Aorta (tissue), 5 donors: ENCODE measurements at places on chromosomes 7 and 10. TPM values are rescaled to one million over a fixed set of nuclear protein-coding genes. Genes with fewer than 3 reads are reported as not detected.

DNA sequence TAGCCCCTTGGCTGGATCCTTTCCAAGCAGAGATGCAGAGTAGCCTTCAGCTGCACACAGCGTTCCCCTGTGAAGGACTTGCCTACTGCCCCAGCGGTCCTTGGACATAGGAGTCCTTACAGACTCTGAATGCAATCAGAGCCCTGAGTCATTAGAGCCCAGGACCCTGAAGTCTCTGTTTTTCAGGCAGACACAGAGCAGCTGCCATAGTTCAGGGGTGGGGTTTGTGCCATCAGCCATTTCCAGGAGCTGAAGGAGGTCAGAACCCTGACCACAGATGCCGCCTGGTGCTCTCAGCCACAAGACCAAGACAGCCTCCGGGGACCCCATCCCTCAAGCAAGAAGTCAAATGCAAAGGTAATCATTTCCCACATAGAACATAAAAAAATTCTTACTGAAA is 32.8 kb upstream of the WDFY4 start:
- DNase-seq = no peak

DNA sequence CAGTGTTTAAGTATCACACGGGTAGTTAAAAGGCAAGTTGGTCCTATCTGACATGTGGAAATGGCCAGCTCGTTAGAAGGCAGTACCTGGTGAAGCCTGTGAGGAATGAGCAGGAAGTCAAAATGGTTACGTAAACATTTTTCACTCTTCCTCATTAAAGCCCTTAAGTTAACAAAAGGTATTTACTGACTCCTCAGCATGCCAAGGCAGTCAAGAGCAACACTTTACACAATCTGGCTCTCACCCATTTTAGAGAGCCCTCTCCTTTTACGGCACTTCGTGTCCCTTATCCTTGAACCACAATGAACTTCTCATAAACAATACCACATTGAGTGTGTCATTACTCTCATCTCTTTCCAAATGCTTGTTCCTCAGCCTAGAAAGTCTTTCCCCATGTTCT is 11.0 kb upstream of the RSBN1L start:
- DNase-seq = no peak

- no peak for DNase-seq
Observed at GRCh38 chr10:21144047-21144446, 246.9 kb upstream of the NEBL start.

GRCh38 chr7:53397911-53398310 is 362.5 kb downstream of the POM121L12 start:
- DNase-seq = no peak

GRCh38 chr10:44982496-44982895 is 3.9 kb upstream of the DEPP1 start:
- DNase-seq = no peak

DNA sequence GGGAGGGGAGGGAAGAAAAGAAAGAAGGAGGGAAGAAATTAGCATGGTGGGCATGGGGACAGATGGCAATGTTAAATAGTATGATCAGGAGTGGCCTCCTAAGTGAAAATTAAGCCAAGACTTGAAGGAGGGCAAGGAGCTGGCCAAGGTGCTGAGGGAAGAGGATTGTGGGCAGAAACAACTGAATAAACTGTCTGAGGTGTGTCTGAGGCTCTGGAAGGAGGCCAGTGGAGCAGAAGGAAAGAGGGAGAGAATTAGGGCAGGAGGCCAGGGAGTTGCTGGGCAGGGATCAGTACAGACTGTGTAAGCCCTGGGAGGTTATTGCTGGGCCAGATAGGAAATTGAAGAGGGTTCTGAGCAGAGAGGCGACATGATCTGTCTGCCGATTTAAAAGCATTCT is 40.6 kb upstream of the VKORC1L1 start:
- DNase-seq = no peak

GRCh38 chr7:151838072-151838471 is 38.8 kb downstream of the PRKAG2 start:
- peak; percentile 57 for DNase-seq

DNA sequence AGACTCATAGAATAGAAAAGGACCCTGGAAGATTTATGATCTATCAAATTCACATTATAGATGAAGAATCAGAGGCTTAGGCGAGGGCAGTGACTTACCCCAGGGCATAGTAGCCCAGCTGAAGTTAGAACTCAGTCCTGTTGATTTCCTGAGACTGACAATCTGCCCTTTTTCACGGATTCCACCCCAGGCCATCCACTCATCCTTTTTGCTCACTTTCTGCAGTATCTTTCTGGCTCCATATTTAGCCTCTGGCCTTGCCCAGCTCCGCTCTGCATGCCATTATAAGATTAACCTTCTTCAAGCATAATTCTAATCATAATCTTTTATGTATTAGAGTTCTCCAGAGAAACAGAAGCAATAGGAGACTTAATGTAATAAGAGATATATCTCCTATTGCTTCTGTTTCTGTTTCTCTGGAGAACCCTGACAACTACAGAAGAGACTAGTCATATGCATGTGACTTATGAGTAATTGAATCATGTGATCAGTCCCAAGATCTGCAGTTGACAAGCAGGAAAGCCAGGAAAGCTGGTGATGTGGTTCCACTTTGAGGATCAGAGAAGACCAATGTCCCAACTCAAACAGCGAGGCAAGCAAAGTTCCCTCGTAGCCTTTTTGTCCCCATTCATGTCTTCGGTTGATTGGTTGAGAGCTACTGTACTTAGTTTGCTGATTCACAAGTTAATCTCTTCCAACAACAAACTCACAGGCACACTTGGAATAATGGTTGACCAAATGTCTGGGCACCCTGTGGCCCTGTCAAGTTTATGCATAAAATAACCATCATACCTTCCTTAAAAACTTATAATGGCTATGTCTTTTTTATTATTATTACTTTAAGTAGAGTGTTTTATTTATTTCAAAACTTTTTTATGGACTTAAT is 412.1 kb downstream of the SUGCT start:
- no peak for DNase-seq

- peak; percentile 74 for DNase-seq
Observed at GRCh38 chr7:916291-916941, 38.1 kb downstream of the ADAP1 start.

DNA sequence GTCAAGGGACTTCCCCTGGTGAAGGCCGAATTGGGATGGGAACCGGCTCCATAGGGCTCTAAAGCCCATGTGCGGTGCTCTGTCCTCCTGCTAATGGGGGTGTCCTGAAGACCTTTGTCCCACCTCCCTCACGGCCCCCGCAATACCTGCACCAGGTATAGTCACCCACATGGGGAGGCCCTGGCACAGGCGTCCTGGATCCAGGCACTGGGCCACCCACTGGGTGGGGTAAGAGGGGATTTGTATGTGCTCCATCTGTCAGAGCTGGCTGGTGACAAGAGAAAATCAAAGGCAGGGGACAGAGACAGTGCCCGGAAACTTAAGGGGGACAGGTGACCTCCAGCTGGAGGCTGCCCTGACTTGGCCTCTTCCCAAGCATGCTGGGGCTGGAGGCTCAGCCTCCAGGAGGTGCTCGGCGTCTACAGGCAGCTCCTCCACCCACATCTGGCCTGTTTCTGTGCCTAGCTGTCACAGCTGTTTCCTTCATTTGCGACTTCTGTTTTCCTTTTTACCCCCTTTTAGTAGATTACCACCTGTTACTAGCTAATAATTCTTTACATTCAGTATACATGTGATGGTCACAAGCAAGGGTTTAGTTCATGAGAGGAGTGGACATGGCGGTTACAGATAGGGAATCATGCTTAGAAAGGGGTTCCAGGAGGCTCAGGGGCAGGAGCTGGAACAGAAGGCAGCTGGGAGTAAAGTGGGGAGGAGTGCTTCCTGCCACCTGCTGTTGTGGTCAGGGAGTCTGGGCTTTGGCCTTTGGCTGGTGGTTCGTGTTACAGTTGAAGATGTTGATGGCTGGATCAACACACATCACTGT is 2.3 kb upstream of the CUZD1 start:
- DNase-seq = no peak

DNA sequence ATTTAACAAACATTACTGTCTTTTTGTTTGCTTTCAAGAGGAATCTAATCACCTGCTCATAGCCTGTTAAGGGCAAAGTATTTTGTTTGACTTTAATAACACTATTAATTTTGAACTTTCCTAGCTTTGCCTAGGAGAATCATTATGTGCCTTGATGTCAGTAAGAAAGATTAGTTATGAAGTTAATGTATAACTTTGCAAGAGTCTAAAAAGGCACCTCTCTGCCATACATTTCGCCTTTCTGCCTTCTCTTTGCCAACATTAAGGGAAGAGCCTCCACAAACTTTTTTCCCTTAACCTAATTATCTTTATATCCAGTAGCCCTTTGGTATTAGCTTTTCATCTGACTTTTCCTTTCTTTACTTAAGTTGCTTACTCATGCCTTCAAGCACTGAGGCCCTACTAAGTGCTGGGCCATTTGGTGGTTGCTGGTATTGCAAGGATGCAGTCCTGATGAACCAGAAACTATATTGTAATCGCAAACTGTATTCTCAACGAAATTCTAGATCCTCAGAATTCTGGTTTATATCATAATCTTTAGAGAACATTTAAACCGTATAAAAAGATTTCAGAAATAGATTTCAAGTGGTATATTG is 108.5 kb downstream of the SND1 start:
- DNase-seq = no peak

- no peak for DNase-seq
Observed at GRCh38 chr7:106448992-106449859, 164.4 kb upstream of the NAMPT start.

- no peak for DNase-seq
Observed at GRCh38 chr10:11729790-11730315, 12.3 kb upstream of the ECHDC3 start.

DNA sequence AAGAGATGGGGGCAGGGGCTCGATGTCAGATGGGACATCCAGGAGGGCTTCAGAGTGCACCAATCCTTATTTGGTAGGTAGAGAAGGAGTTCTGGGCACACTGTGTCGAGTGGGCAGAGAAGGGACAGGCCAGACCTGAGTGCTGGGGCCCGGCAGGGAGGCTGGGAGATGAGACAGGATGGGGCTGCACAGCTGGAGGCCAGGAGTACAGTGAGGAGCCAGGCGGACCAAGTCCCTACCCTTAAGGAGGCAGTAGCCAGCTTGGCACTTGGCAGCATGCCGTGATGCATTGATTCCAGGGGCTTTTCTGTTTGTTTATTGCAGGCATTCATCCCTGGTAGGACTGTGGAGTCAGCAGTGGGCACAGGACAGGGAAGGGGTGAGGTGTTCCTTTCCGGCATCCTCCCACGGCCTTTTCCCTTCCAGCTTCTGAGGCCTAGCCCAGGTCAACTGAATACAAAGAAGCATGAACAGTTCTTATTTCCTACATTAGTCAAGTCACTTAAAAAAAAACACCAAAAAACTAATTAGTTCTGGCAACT is 168.8 kb upstream of the CDCA7L start:
- no peak for DNase-seq

DNA sequence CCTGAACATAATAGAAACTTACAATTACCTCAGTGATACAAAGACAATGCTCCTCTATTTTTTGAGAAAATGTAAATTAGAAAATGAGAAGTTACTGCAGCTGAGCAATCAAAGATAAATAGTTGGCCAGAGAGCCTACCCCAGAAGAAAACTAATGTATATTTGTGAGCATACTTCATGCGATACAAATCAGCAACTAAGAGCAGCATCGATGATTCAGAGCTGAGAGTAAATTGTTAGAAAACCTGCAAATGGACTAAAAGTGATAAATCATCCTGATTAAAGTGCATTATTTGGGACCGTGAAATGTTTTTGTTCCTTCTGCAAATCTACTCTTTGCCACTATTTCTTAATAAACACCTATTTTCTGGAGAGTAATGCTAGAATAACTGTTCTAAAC is 285.7 kb downstream of the PPP1R3A start:
- DNase-seq = no peak

GRCh38 chr10:82821043-82821442 is 946.0 kb downstream of the NRG3 start:
- DNase-seq = no peak

DNA sequence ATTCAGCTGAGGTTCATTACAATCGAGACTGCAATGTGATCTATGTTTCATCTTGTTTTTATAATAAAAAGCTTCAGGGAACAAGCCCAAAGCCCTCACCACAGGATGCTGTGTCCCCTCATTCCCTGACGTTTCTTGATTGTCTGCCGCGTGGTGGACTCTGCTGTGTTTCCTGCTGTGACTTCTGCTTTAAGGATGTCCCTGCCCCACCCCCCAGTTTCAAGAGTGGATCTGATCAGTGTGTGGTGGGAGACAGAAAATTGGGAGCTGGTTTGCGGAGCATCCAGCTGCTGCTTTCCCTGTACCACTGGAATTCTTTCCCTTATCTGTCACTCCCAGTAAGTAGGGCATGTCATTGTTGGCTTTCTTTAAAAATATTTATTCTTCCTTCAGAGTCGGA is 86.2 kb downstream of the CREM start:
- no peak for DNase-seq

GRCh38 chr10:78757344-78757925 is 311.3 kb upstream of the ZMIZ1 start:
- DNase-seq = peak; percentile 27

IFIT2 gene
- total RNA-seq = 11.9 TPM

TET1 gene
- 3.6 TPM for total RNA-seq

CDK13 gene
- total RNA-seq = 52.7 TPM

OR2A42 gene
- 1.3 TPM for total RNA-seq

C10orf53 gene
- total RNA-seq = not detected

EPDR1 gene
- 35.6 TPM for total RNA-seq

OR2A1 gene
- 0.16 TPM for total RNA-seq

PON1 gene
- total RNA-seq = not detected
